Amniotic stem cell (primary cell): ENCODE measurements at places on chromosomes 12 and 14.
A peak's percentile ranks its signal among the peaks of the same experiment; 100 is the strongest.

- DNase-seq = no peak
Measured at GRCh38 chr14:78227248-78228077, 57.3 kb downstream of the NRXN3 start.

DNA sequence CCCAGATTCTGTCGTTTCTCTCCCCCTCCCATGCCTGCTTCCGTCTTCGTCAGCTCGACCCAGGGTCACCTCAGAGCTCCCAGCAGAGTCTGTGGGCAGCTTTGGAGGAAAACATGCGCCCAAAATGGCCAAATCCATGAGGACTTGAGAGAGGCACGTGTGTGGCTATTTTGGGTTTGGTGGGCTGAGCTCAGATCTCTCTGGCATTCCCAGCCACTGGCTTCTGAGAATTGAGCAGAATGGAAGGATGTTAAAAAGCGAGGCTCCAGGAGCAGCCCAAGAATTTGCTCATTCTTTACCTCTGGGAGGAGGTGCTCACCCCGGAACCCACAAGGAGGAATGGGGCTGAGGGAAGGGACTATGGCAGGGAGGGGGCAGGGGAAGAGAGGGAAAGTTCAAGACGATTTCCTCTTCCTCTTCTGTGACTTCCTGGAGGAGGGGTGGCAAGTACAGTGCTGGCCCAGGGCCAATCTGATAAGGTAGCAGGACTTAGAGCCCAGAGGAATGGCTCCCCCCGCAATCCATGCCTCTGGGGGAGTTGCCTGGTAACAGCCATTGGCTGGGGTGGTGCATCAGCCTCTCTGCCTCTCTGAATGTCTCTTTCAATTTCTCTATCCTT lies 20.1 kb downstream of the TSPAN9 start:
- no peak for DNase-seq

GRCh38 chr12:132142679-132143335 lies 1.3 kb downstream of the DDX51 start:
- DNase-seq = no peak

- no peak for DNase-seq
Measured at GRCh38 chr12:29158115-29158763, 9.2 kb downstream of the FAR2 start.

GRCh38 chr14:72906316-72906715 lies 12.4 kb upstream of the DPF3 start:
- peak; percentile 46 for DNase-seq

DNA sequence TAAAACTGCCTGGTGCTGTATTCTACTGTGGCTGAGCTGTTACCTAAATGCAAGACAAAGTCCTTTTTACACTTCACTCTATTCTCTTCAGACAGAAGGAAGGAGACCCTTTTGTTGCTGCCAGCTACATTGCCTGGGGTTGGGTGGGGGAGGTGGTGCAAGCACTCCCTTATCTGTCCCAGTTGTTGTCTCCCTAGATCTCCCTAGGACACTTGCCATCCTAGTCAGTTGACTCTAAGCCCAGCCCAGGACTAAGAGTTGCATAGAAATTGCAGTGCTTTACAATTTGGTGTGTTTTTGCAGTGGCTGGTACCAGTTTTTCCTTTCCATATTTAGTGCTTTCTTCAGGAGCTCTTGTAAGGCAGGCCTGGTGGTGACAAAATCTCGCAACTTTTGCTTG lies 35.1 kb downstream of the SCYL2 start:
- DNase-seq = no peak

- DNase-seq = no peak
Measured at GRCh38 chr12:68972595-68972994, 39.6 kb upstream of the CPM start.

GRCh38 chr14:21043974-21044618 lies 1.9 kb downstream of the RNASE7 start:
- DNase-seq = no peak
